Activated CD8-positive, alpha-beta memory T cell treated with anti-CD3 and anti-CD28 coated beads, Interleukin-2, amount 50 U/mL, for 4 hours (primary cell): ENCODE measurements at places on chromosomes 16 and 17.

- no peak for DNase-seq
These were observed 155.7 kb downstream of the SOCS1 start for GRCh38 chr16:11100239-11100750.

DNA sequence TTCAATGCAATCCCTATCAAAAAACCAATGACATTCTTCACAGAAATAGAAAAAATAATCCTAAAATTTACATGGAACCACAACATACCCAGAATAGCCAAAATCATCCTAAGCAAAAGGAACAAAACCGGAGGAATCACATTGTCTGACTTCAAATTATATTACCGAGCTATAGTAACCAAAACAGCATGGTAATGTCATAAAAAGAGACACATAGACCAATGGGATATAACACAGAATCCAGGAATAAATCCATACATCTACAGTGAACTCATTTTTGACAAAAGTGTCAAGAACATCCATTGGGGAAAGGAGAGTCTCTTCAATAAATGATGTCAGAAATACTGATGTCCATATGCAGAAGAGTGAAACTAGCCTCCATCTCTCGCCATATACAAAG lies 105.8 kb upstream of the CORO6 start:
- no peak for DNase-seq

- DNase-seq, result no peak
These were observed 72.9 kb downstream of the TIMM22 start for GRCh38 chr17:1069847-1070246.

- DNase-seq, result peak; percentile 55
These were observed 1.1 kb upstream of the STUB1 start for GRCh38 chr16:678858-679813.

DNA sequence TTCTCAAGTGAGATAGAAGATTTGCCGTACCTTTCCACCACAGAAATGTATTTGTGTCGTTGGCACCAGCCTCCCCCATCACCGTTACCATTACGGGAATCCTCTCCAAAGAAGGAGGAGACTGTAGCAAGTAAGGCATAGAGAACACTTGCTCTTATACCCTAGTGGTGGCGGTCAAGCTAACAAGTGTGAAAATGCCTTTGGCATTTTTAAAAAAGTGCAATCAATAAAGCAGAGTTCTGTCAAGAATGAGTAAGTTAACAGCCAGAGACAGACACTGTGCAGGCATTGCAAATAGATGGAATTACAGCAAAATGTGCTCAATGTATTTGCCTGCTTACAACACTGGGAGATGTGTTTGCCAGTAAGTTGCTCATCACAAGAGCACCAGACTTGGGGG lies 7.7 kb downstream of the MSL1 start:
- no peak for DNase-seq

GRCh38 chr16:85600078-85600477 lies 13.0 kb upstream of the GSE1 start:
- DNase-seq, result no peak

GRCh38 chr17:48198950-48199541 lies 91.5 kb downstream of the SNX11 start:
- DNase-seq, result no peak

GRCh38 chr16:3748307-3748706 lies 31.0 kb upstream of the TRAP1 start:
- no peak for DNase-seq

DNA sequence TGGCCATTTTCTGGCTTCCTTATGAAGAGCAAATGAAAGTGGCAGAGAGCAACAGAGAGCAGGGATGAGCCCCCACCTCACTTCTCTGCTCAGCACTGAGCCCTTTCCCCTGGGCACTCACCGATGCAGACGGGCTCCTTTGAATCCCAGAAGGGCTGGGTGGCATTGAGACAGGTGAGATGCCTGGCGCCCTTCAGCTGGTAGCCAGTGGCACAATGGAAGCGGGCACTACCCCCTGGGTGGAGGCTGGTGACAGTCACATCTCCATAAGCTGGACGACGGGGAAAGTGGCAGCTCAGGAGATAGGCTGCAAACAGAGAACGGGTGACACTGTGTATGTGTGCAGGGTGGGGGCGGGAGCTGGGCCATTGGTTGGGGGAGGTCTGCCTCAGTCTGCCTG lies 12.5 kb upstream of the PHF12 start:
- DNase-seq, result no peak

- no peak for DNase-seq
These were observed 72.7 kb downstream of the GNAO1 start for GRCh38 chr16:56263711-56264608.

- DNase-seq, result no peak
These were observed 146.9 kb downstream of the ANKFN1 start for GRCh38 chr17:56300144-56300543.

DNA sequence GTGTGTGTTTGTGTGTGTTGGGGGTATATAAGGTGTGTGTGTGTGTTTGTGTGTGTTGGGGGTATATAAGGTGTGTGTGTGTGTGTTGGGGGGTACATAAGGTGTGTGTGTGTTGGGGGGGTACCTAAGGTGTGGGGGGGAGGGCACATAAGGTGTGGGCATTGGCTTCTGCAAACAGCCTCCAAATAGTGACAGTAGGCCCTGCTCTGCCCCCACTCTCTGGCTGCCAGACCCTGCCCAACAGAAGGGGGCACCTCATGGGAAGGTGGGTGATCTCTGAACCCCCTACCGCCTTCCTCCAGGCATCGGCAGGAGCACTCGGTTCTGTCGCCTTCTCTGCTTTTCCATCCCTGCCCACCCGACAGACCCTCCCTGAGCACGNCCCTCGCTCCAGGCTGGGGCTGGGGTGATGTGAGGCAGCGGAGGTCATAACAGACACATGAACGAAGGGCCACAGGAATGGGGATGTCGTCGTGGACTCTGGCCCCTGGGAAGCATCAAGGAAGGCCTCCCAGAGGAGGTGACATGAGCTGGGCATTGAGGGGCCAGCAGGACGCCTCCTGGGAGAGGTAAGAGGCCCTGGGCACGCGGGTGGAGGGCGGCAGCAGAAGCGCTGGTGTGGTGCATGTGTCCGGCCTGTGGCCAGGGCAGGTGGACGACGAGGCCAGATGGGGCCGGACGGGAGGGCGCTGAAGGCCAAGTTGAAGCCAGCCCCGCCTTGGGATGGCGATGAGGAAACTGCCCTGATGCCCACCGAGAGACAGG lies 136.6 kb upstream of the RPH3AL start:
- DNase-seq, result no peak

GRCh38 chr17:43094129-43094835 lies 30.9 kb downstream of the BRCA1 start:
- no peak for DNase-seq

GRCh38 chr17:49755663-49756283 lies 8.2 kb downstream of the FAM117A start:
- DNase-seq, result no peak

GRCh38 chr16:30114411-30114810 lies 1.1 kb upstream of the GDPD3 start:
- DNase-seq, result no peak

DNA sequence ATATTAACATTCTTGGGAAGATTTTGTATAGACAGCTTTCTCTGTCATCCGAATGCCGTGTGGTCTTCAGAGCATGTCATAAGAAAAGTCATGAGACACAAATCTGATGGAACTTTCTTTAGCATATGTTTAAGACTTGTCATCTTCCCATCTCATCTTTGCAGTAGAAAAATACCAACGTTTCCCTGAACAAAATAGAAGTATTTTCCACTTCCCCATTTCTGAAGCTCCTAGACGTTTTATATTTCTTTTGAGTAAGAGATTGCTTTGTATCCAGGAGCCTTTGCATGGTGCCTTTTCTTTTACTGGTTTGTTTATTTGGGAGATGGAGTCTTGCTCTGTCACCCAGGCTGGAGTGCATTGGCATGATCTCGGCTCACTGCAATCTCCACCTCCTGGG lies 235.1 kb downstream of the PRKCA start:
- no peak for DNase-seq

- no peak for DNase-seq
These were observed 1.2 kb downstream of the MMP2 start for GRCh38 chr16:55480228-55480655.

GRCh38 chr16:13238182-13238581 lies 336.8 kb downstream of the SHISA9 start:
- DNase-seq, result no peak

GRCh38 chr16:67155295-67156142 lies 4.2 kb downstream of the TRADD start:
- DNase-seq, result peak; percentile 81

- DNase-seq, result no peak
These were observed 5.9 kb downstream of the SLC16A5 start for GRCh38 chr17:75093548-75094158.

DNA sequence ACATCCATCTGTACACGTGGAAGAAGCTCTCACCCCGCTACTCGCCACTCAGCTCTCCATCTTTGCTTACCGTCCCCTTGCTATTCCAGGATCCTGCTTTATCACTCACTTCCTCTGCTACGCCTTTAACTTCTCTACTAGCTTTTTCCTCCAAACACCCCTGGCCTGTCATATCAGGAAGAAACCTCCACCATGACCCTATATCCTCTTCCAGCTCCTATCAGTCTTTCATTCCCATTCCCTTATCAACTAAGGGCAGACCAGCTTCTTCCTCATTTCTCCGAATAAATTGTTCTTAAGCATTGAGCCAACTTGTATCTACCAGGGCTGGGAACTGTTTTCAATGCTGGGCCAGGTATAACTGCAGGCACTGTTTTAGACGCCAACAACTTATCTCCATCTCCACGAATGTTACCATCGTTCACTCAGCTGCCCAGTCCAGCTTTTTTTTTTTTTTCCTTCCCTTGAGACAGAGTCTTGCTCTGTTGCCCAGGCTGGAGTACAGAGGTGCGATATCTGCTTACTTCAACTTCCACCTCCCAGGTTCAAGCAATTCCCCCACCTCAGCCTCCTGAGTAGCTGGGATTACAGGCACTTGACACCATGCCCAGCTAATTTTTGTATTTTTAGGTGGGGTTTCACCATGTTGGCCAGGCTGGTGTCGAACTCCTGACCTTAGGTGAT lies 4.3 kb downstream of the IQCK start:
- no peak for DNase-seq

- no peak for DNase-seq
These were observed 19.4 kb downstream of the DRC7 start for GRCh38 chr16:57714047-57714446.

DNA sequence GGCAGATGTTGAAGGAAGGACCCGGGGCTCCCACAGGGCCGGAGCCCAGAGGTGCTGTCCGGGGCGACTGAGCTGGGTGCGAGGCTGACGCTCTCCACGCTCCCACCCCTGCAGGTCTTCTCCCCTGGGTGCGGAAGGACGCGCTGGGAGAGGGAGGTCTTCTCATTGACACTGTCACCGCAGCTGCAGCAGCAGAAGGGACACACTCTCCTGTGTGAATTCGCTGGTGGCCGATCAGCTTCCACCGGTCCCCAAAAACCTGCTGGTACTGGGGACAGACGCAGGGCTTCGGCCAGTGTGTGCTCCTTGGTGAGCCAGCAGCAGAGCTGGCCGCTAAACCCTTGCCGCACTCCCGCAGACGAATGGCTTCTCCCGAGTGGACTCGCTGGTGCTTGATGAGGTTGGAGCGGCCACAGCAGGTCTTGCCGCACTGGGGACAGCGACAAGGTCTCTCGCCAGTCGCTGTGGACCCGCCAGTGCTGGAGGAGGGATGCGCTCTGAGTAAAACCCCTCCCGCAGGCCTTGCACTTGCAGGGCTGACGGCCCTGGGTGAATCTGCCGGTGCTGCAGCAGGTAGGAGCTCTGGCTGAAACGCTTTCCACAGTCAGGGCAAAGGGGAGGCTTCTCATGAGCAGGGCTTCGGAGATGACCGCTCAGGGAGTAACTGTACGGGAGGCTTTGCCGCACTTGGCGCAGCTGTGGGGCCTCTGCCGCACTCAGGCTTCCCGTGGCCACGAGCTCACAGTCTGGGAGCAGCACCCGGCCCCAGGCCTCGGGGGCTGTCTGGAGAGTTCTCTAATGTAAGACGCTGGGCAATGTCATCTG lies 6.2 kb downstream of the ZNF843 start:
- no peak for DNase-seq

GRCh38 chr16:85917959-85918358 lies 19.0 kb downstream of the IRF8 start:
- no peak for DNase-seq

GRCh38 chr17:7750321-7750821 lies 32.8 kb downstream of the DNAH2 start:
- no peak for DNase-seq

GRCh38 chr17:78176548-78177025 lies 8.2 kb downstream of the SYNGR2 start:
- DNase-seq, result peak; percentile 79

- no peak for DNase-seq
These were observed 39.1 kb downstream of the HOXB1 start for GRCh38 chr17:48491527-48492273.

DNA sequence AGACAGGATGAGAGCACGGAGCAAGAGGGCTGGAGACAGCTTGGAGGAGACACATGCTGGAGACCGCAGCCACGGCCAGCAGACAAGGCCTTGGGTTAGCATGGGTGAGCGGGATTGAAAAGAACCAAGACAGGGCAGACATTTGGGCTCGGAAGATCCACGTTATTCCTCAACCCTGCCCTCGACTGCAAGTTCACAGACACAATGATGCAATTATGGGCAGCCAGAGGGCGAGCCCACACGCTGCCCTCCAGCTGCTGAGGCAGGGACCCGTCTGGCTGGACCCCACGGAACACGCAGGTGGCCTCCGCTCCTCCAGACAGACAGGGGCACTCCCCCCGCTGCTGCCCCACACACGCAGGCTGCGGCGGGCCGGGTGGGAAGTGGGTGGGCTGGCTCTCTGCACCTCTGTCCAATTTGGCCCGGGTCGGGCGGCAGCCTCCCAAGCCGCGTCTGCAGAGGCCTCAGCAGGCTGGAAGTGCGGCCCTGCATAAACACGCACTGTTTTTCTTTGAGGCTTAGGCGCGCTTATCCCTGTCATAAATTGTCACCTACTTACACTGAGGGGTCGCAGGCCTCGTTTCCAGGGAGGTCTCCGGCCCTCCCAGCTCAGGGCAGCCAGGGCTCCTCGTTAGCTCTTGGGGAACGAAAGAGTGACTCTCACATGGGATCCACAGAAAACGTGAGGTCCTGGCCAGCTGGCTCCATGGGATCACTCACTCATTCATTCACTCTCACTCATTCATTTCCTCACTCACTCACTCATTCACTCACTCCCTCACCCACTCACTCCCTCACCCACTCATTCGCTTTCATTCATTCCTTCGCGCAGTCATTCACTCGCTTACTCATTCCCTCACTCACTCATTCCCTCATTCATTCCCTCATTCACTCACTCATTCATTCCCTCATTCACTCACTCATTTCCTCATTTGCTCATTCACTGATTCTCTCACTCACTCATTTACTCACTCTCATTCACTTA lies 303.9 kb downstream of the C16orf95 start:
- no peak for DNase-seq

DNA sequence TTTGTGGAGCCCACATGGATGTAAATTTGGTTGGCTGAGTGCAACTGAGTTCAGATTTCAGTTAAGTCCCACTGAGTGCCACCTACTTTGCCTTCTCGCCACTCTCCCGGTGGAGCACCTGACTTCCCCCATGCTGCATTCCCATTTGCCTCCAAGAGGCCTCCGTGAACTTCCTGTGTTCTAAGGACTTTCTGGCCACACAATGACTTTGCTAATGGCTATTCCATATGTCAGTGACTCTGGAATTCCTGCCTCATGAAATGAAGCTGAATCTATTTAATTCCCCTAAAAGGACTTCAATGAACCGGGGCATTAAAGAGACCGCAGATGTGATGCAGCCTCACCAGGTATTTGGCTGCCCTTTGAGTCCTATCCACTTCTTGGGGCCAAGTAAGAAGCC lies 29.9 kb downstream of the ABCC12 start:
- DNase-seq, result no peak
